ENCODE measurements at places on chromosomes 3 and 15.

- no peak for DNase-seq
Observed at GRCh38 chr3:57160076-57160764, 4.9 kb downstream of the IL17RD start.

- DNase-seq: no peak
Observed at GRCh38 chr3:171343693-171344092, 116.5 kb downstream of the TNIK start.

- DNase-seq: no peak
Observed at GRCh38 chr3:24405057-24405456, 89.6 kb downstream of the THRB start.

GRCh38 chr3:14605067-14605466, 46.5 kb upstream of the CCDC174 start:
- no peak for DNase-seq

GRCh38 chr15:97177151-97177577, 783.3 kb upstream of the ARRDC4 start:
- no peak for DNase-seq

GRCh38 chr15:55222588-55222987, 25.8 kb upstream of the RSL24D1 start:
- DNase-seq: no peak

DNA sequence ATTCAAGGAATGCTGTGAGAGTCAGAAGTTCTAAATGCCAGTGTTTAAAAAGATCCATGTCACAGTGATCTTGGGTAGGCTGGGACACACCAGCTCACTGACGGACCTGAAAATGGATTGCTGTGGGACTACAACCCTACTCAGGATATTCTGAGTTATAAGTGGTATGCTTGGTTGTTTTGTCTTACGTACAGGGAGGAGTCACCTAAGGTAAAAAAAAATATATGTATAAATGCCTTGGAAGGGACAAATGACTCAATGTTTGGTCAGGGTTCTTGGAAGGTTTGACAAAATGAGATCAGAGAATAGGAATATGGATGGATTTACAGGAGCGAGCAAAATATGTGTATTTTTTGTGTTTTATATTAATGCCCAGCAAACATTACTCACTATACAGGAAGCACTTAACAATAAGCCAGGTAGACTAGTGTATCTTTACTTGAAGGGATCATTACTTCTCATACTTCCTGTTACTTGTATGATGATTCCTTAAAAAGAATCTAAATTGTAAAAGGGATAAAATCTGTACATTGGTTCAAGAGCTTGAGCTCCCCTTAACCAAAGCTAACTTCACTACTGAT, 767.3 kb downstream of the GBE1 start:
- no peak for DNase-seq

- DNase-seq: no peak
Observed at GRCh38 chr3:166471074-166471767, 634.0 kb upstream of the BCHE start.

DNA sequence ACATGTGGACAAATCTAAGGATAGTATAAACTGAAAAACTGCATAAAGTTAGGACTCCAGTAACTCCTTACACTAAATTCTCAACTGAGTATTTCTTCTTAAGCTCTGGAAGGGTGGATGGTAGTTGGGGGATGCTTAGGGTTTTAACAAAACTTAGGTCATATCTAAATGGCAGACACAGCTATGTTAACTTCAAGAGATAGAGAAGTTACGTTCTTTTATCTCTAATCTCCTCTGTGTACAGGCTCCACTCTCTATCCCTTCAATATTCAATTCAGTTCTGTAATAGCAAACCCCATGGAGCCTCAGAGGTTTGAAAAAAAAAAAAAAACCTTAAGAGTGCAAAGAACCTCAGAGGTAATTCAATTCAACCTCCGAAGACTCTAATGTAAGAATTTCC, 3.1 kb downstream of the CMTM6 start:
- no peak for DNase-seq

DNA sequence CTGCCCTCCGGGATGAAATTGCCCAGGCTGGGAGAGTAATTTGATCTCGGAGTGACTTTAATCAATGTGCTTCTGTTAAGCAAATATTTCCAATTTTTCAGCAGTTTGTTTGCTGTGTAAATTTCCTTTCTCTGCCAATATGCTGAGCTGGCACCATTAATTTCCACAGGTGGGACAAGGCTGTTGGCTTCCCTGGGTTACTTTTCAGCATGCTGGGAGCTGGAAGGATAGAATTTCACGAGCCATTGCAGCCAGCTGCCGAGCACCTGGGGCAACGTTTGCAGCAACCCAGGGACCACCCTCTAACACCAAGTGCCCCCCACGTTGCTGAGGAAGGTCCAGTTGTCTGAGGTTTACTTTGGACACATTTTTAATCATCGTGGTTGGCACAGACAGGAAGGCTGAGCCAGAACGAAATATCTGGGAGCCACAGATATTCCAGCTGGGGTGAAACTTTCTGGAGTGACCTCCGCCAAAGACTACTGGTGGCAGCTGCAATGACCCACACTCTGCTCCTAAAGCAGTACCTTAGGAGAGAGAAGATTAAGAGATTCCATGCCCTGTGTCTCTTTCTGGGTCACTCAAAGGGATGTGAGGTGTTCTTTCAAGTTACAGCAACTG, 293.3 kb upstream of the RGMA start:
- no peak for DNase-seq

DNA sequence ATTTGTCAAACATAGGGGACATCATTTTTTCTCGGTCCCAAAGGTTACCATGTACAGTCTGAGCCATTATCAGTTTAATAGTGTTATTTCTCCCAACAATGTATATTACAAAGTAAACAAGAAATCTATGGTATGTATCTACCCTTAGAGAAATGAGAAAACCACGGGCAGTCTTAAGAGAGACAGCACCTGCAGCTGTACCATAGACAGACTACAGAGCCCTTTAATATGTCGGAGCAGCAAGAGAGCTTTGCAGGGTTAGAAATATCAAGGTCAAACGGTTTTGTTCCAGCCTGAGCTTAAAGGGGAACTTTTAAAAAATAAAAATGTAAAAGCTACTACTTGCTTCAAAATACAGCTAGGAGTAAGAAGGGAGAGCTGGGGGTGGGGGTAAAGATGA, 53.2 kb downstream of the SH3BP5 start:
- no peak for DNase-seq

- no peak for DNase-seq
Observed at GRCh38 chr15:67746450-67746849, 78.9 kb upstream of the SKOR1 start.

DNA sequence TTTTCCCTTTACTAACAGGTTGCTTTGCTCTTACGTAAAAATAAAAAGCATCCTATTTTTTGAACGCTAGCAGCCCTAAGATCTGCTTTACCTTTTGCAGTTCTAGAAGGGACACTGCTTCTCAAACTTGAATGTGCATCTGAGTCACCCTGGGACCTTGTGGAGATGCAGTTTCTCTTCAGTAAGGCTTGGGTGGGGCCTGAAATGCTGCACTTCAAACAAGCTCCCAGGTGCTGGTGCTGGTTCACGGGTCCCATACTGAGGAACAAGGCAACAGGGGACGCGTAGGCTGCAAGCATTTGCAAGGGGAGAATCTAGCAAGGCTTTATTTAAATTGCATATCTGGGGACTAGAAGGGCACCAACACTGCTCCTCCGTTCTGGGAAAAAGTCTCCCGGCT, 30.0 kb downstream of the MB21D2 start:
- DNase-seq: no peak

- no peak for DNase-seq
Observed at GRCh38 chr3:71956069-71956340, 171.1 kb upstream of the PROK2 start.

DNA sequence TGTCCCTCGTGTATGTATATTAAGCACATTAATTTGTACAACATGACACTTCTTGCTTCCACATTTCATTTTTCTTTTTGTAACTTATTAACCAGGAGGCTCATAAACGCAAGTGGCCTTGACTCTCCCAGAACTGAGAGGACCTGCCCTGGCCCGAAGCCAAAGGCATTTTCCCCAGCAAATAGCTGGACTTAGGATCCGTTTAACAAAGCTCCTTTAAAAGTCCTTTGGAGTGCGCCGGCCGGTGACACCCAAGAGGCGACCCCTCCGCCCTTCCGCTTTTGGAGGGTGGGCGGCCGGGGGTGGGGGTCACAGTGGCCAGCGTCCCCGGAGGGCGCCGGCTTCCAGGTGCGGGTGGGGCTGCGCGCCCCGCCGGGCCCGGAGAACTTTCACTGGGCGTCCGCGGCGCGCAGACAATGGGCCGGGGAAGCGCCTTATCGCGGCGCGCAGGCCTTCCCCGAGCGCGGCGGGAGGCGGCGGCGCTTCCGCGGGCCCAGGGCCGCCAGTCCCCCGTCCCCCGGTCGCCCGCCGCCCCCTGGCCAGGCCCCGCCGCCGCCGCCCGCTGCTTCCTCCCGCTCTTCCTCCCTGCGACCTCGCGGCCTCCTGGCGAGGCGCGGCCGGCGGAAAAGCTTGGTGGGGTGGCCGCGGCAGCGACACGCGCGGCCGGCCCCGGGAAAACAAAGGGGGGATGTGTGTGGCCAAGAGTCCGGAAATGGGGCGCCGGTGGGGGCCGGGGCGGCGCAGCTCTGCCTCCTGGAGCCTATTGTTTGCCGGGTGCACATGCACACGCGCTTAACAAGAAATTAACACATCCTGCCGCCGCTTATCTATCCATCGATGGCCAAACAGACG, 613.4 kb downstream of the MCTP2 start:
- DNase-seq: no peak

DNA sequence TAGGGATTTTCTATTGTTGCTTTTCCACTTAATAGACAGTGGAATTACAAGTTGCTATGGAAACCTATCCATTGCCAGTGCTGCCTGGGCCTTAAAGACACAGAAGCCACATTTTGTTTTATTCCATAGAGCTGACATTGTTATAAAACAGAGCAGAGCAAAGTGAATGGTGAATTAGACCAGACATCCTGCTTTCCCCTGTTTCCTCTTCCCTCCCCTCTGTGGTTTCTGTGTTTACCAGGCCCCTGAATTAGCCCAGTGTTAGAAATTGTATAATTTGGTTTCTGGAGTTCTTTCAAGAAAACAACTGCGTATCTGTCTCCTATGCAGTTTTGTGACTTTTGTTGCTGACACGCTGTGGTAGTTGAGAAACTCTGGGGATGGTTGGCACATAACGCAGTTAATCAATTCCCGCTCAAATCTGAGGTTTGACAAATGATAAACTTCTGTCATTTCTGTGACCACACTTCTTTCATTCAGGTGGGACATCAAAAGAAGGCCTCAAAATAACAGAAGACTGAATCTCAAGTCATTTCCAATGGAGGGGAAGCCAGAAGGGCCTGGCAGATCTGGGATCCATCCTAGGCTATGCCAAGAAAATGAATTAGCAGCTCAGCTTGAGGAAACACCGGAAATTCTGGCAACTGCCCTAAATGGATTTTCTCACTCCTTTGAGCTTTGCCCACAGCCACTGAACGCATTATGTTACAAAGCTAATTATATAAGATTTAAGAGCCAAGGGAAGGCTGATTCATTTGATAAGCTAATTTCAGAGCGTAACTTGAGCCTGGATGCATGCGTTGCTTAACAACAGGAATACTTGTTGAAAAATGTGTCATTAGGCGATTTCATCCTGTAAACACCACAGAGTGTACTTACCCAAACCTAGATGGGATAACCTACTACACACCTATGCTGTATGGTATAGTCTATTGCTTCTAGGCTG, 46.9 kb downstream of the NR1D2 start:
- DNase-seq: no peak

- DNase-seq: peak; percentile 36
Observed at GRCh38 chr15:77959432-77959879, 118.1 kb downstream of the TBC1D2B start.

GRCh38 chr3:46971151-46971550, 5.4 kb downstream of the CCDC12 start:
- DNase-seq: no peak

DNA sequence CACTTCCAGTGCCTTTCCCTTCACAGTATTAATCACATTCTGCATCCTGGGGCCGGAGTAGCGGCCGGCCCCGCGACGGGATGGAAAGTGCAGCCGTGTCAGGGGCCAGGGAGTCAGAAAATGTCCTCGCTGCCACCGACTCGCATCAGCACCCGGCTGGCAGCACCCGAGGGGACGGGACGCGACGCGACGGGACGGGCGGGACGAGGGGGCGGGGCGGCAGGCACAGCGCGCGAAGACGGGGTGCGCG, 353 bp downstream of the ATG3 start:
- no peak for DNase-seq

GRCh38 chr3:31892916-31893573, 88.0 kb downstream of the OSBPL10 start:
- DNase-seq: no peak

- no peak for DNase-seq
Observed at GRCh38 chr3:156120528-156121251, at the start of gene KCNAB1. KCNAB1 (plus strand) TSS chr3:156120578.

DNA sequence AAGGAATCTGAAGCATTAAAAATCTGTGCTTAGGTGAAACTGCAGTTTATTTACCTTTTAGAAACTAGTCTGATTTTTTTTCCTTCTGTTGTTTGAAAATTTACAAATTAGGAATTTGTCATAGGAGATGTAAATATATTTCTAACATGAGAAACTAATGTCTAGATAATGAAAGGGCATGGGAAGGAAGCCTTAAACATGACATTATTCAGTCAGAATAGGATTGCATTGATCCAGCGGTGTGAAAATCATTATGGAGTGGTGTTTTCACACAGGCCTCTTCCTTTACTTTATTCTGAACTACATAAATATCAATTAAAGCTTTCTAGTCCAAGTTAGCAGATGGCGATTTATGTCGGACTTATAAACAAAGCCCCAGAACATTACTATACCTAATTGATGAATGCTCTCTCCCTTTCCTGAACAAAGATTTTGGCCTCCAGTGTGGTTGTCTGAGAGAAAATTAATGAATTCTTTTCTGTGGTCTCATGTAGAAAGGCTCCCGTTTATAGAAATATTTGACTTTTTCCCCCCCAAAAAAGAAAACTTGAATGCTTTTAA, 37.9 kb downstream of the FNDC3B start:
- DNase-seq: no peak

DNA sequence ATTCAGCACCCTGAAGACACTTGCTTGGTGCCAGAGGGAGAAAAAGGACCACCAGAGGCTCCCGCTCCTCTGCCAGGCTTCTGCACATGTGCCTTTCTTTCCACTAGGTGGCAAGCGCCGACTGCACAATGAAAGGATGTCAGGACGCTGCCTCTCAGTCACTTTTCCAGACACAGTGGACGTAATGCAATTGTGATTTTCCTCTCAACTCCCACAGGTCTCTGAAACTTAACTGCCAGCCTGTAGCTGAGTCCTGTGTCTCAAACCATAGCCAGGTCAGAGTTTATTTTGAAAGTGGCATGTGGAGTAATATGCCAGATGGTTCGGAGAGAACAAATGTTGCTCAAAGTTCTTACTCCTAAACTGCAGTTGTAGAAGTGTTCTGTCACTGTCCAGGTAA, 162.9 kb downstream of the ITPR1 start:
- no peak for DNase-seq

GRCh38 chr3:42649006-42649405, 4.5 kb upstream of the ZBTB47 start:
- DNase-seq: no peak

DNA sequence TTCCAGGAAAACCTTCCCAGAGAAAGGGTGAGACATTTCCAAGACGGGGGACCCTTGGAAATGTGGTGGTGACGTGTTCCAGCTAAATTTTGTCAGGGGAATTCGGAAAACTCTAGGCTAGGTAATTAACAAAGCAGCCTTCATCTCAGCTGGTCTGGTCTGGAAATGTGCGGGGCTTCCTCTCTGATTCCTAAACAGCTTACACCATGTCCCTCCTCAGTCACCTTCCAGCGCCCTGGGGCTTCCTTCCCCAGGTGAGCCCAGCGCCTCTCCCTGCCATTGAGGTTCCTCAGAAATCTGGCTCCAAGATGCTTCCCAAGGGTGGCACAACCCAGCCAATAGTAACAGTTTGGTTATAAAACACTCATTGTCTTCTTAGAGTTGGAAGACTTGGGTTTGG, 571 bp downstream of the ACAD9 start:
- DNase-seq: no peak

- no peak for DNase-seq
Observed at GRCh38 chr3:151499168-151499567, 38.3 kb upstream of the IGSF10 start.

All from stimulated activated CD8-positive, alpha-beta memory T cell treated with anti-CD3 and anti-CD28 coated beads, Interleukin-15, amount 100 ng/mL, for 4 hours (primary cell).